ENCODE measurements at places on chromosomes 6 and 20.

- no peak for DNase-seq
Observed at GRCh38 chr20:58330687-58331086, 21.2 kb downstream of the RAB22A start.

- DNase-seq: no peak
Observed at GRCh38 chr20:9628141-9628540, 113.8 kb downstream of the LAMP5 start.

DNA sequence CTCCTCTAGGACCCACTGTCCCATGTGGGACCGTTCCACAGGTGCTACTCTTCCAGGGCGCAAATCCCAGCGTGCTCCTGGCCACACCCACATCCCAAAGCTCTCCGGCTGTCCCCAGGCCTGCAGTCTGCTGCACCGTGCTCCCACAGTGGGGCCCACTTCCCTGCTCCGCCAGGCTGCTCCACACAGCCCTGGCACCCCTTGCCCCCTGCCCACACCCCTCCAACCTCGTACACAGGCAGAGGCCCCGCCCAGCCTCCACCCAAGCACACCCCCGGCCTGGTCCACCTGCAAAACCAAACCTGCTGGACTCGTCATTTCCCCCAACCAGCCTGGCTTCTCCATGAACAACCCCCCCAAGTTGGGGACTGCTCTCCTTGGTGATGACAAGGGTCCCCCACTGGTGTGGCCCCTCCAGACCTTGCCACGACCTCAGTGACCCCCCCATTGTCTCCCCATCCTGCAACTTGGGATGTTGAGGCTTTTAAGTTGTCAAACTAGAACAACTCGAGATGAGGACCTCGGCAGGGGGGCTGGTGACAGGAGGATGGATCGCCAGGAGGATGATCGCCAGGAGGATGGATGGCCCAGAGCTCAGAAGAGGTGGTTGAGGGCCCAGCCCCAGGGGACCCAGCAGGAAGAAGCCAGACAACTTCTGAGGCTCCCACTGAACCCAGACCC is 27.1 kb downstream of the YTHDF1 start:
- no peak for DNase-seq

- DNase-seq: peak; percentile 86
Observed at GRCh38 chr6:26595669-26596269, 984 bp upstream of the ABT1 start.

GRCh38 chr6:76706086-76706485 is 633.6 kb upstream of the IMPG1 start:
- DNase-seq: no peak

- no peak for DNase-seq
Observed at GRCh38 chr6:113184291-113184690, 672.9 kb upstream of the MARCKS start.

- DNase-seq: no peak
Observed at GRCh38 chr20:22757424-22758183, 173.2 kb upstream of the FOXA2 start.

DNA sequence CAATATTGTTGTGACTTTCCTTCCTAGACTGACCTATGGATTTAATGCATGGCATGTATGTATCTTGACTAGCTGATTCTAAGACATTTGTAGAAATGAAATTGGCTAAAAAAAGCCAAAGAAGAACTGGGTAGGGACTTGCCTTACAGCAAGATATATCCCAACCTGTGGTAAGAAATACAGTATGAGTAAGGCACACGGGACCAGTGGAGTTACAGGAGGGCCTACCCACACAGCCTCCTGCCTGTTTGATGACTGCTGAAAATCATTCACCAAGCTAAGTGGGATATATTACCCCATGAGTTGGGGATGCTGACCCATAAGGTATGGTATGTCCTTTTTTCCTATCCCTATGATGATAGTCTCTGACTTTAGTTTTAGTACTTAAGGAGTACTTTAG is 112.2 kb downstream of the INSM1 start:
- DNase-seq: no peak

All from T-helper 1 cell (primary cell).